MG63 (cell line): ENCODE measurements at places on chromosomes 5 and 9. TPM values are rescaled to one million over a fixed set of nuclear protein-coding genes. Genes with fewer than 3 reads are reported as not detected.

Gene SPATA9
- 1.1 TPM in 1 of 2 replicates, not detected in the other for total RNA-seq

Gene ANKRD31
- total RNA-seq, result not detected in 2 replicates

Gene ZNF608
- total RNA-seq, result 4.7 and 7.5 TPM in 2 replicates

Gene GRXCR2
- total RNA-seq, result not detected in 2 replicates

Gene PLGRKT
- total RNA-seq, result 12.9 and 14.1 TPM in 2 replicates

Gene SAXO1
- not detected in 2 replicates for total RNA-seq

Gene GABRB2
- total RNA-seq, result not detected in 2 replicates

Gene COL15A1
- 0.62 and 1.2 TPM in 2 replicates for total RNA-seq

Gene FUT7
- not detected in 2 replicates for total RNA-seq

Gene LMNB1
- total RNA-seq, result 197 and 249 TPM in 2 replicates

Gene LEAP2
- 1.4 TPM in 1 of 2 replicates, not detected in the other for total RNA-seq

Gene MARCHF3
- 5.2 and 6.9 TPM in 2 replicates for total RNA-seq

Gene FGF18
- 7.8 and 11.2 TPM in 2 replicates for total RNA-seq

Gene ADCY2
- total RNA-seq, result not detected in 2 replicates

Gene HEMGN
- total RNA-seq, result not detected in 2 replicates

Gene IL5
- total RNA-seq, result not detected in 2 replicates

Gene HACD4
- 3.8 and 6.7 TPM in 2 replicates for total RNA-seq

Gene CTSV
- 1.9 and 4.0 TPM in 2 replicates for total RNA-seq

Gene LIX1
- total RNA-seq, result not detected in 2 replicates

Gene SLC24A2
- total RNA-seq, result not detected in 2 replicates

Gene CDX1
- total RNA-seq, result 0.07 TPM in 1 of 2 replicates, not detected in the other

Gene MLANA
- total RNA-seq, result not detected in 2 replicates

Gene PCDHGA3
- not detected in 2 replicates for total RNA-seq

Gene GKAP1
- 0.86 and 18.1 TPM in 2 replicates for total RNA-seq

Gene DROSHA
- total RNA-seq, result 47.1 and 79.5 TPM in 2 replicates

Gene CFAP90
- total RNA-seq, result not detected in 2 replicates

Gene SLC34A3
- total RNA-seq, result not detected in 2 replicates

Gene WDR55
- total RNA-seq, result 28.8 and 38.9 TPM in 2 replicates

Gene GRM6
- not detected in 2 replicates for total RNA-seq

Gene KIF20A
- 111 and 129 TPM in 2 replicates for total RNA-seq

Gene SLC45A2
- not detected in 2 replicates for total RNA-seq

Gene CLPTM1L
- total RNA-seq, result 543 and 925 TPM in 2 replicates

Gene NTNG2
- 0.10 and 0.27 TPM in 2 replicates for total RNA-seq

Gene SLC25A2
- not detected in 2 replicates for total RNA-seq

Gene CDH9
- total RNA-seq, result not detected in 2 replicates

Gene BTNL3
- total RNA-seq, result not detected in 2 replicates

Gene TSSK1B
- total RNA-seq, result not detected in 2 replicates

Gene PLAC8L1
- total RNA-seq, result not detected in 2 replicates

Gene AK8
- 0.15 and 1.9 TPM in 2 replicates for total RNA-seq

Gene CSNK1G3
- 55.7 TPM in 2 replicates for total RNA-seq

Gene SLC12A7
- 28.1 and 39.7 TPM in 2 replicates for total RNA-seq

Gene SPINK4
- total RNA-seq, result not detected in 2 replicates

Gene TMC1
- total RNA-seq, result not detected in 2 replicates

Gene ANKDD1B
- not detected in 2 replicates for total RNA-seq

Gene KIF24
- 1.7 and 1.8 TPM in 2 replicates for total RNA-seq

Gene C9orf85
- total RNA-seq, result 4.6 and 9.4 TPM in 2 replicates

Gene NFIB
- 47.3 and 62.1 TPM in 2 replicates for total RNA-seq

Gene PIP5KL1
- 0.13 TPM in 1 of 2 replicates, not detected in the other for total RNA-seq

Gene RFESD
- total RNA-seq, result 2.2 and 10.7 TPM in 2 replicates

Gene MUSK
- total RNA-seq, result 1.9 and 2.2 TPM in 2 replicates

Gene C5orf58
- total RNA-seq, result not detected in 2 replicates

Gene WDR38
- total RNA-seq, result not detected in 2 replicates

Gene CEP78
- 10.7 and 17.7 TPM in 2 replicates for total RNA-seq

Gene WWC1
- 15.9 and 38.3 TPM in 2 replicates for total RNA-seq

Gene LHX6
- not detected in 2 replicates for total RNA-seq
